ENCODE measurements at places on chromosomes 3 and 15.
A peak's percentile ranks its signal among the peaks of the same experiment; 100 is the strongest.

GRCh38 chr3:86282106-86282787, 708.7 kb downstream of the VGLL3 start:
- DNase-seq: no peak

- DNase-seq: no peak
These were observed 71.6 kb downstream of the CLASP2 start for GRCh38 chr3:33646406-33646805.

- DNase-seq: peak; percentile 58
These were observed 42.2 kb downstream of the CLDN18 start for GRCh38 chr3:138051947-138052802.

- DNase-seq: peak; percentile 76
These were observed 37.9 kb upstream of the LRTM1 start for GRCh38 chr3:54965746-54966145.

GRCh38 chr3:42572278-42572677, 9.5 kb downstream of the SEC22C start:
- DNase-seq: peak; percentile 58

DNA sequence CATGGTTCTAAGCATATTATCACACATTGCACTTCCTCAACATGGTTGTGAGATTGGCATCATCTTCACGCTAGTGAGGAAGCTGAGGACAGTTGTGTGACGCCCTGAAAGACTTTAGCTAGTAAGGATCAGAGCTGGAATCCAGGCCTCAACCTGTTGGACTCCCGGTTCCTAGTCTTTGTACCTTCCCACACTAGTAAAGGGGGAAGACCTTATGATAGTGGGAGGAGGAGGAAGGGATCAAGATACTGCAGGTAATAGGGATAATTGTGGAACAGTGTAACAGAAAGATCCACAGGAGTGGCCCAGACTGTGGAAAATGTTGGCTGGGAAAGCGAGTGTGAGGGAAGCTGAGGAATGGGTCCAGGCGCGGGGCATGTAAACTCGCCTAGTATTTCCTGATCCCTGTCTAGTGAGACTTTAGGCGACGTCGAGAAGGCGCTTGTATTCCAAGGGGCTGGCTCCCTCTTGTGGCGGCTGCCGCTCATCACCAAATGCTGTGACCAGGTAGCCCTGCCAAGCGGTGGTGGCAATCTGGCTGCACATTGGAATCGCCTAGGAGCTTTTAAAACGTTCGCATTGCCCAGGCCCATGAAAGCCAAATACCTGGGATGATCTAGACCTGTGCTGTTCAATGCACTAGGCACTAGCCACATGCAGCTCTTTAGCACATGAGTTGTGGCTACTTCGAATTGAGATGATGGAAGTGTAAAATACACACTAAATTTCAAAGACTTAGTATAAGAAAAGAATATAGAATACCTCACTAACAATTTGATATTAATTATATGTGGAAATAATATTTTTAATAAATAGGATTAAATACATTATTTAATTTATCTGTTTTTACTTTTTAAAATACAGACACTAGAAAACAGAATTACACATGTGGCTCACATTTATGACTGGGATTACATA, 38.8 kb upstream of the CLDN18 start:
- peak; percentile 89 for DNase-seq

DNA sequence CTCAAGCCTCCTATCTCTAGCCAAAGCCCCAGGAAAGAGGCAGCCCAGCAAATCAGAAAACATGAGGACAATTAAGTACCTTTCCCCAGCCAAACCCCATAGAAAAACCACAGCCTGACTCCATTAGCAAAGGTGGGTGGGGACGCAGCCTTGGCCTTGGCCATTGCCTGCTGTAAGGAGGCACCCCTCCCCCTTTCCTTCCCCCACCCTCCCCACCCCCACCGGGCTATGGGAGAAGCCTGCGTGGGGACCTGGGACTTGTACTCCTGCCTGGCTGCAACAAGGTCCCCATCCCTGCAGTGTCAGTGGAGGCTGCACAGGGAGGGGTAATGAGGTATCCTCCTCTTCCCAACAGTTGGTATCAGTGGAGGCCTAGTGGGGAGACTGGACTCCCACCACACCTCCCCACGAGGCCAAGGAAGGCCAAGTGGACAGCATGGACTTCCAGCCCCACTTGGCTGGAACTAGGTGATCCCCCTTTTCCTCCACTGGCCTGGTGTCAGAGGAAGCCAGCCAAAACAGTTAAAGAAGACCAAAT, 20.5 kb downstream of the PRR23E start:
- DNase-seq: peak; percentile 5

DNA sequence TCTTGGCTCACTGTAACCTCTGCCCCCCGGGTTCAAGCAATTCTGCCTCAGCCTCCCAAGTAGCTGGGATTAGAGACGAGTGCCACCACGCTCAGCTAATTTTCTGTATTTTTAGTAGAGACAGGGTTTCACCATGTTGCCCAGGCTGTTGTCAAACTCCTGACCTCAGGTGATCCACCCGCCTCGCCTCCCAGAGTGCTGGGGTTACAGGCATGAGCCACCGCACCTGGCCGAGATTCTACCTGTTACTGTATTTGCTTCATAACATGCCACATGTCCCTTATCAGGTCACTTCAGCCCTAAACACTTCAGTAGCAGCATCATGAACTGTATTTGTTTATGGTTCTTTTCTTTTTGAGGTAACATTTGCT, 7.5 kb upstream of the LCTL start:
- no peak for DNase-seq

- DNase-seq: peak; percentile 77
These were observed 6.0 kb upstream of the SLC28A1 start for GRCh38 chr15:84878504-84878903.

GRCh38 chr3:59865351-59865750, 815.5 kb upstream of the CFAP20DC start:
- DNase-seq: no peak
